ENCODE measurements at places on chromosomes 13 and 19. TPM values are rescaled to one million over a fixed set of nuclear protein-coding genes. Genes with fewer than 3 reads are reported as not detected.

The CLEC4G gene
- 3.2 TPM for total RNA-seq

DNA sequence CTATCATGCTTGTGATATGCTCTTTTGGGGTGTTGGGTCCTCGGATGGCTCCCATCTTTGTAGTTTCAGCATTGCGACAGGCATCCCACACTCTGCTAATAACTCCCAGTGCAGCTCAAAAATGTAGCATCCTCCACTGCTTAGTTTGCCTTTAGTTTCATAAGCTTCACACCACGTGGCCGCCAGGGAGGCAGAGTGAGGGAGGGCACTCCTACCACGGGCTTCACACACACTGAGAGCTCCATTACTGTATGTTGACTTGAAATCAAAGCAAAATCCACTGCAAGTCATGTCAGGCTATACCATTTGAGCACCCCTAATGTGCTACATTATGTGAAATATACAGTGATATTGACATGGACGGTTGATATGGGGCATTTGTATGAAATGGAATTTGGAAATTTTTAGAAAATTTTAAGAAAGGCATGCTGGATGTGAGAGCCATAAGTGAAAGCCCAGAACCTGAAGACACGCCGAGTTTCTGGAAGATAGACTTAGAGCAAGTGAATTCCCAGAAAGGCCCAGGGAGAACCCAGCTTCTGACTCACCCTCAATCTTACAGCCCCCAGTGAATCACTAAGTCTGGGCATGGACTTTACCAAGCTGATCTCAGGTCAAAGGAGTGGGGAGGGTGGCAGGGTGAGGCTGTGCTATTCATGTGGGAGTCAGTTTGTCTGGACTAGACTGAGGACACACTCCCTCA lies 94.1 kb downstream of the HSPH1 start:
- H3K4me3 ChIP-seq = no peak overlapping the region
- no peak overlapping the region for H3K27ac ChIP-seq
- no peaks in the 10 kb centered on the region for H3K27me3 ChIP-seq
- H3K4me1 ChIP-seq = peaks cover 12% of the 10 kb centered on the region
- DNase-seq = no peak
- no peaks in the 10 kb centered on the region for H3K36me3 ChIP-seq

DNA sequence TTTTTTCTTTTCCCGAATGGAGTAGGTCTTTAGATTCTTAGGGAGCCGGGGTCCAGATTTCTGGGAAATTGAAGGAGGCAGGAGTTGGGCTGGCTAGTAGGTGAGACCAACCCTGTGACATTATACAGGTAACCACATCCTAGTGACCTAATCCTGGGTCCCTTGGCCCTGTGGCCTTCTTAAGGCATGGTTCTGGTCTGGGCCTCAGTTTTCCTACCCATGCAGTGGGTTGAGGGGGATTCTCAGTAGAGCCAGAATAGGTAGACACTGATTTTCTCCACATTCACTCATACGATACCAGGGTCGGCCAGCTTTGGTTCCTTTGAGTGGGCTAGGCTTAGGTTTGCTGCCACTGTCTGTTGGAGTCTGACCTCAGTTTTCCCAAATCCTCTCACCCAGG lies 7.2 kb downstream of the PPFIA3 start:
- H3K4me1 ChIP-seq = peaks cover 45% of the 10 kb centered on the region
- no peak overlapping the region for H3K4me3 ChIP-seq
- no peak overlapping the region for H3K27ac ChIP-seq
- no peaks in the 10 kb centered on the region for H3K27me3 ChIP-seq

- H3K36me3 ChIP-seq = no peaks in the 10 kb centered on the region
- H3K4me3 ChIP-seq = peak overlapping the region; percentile 86
- peaks cover 9% of the 10 kb centered on the region for H3K4me1 ChIP-seq
- DNase-seq = no peak
- H3K27me3 ChIP-seq = no peaks in the 10 kb centered on the region
These were observed 665 bp downstream of the TUBGCP3 start for GRCh38 chr13:112587212-112587763.

- DNase-seq = no peak
- no peaks in the 10 kb centered on the region for H3K4me1 ChIP-seq
- no peaks in the 10 kb centered on the region for H3K36me3 ChIP-seq
These were observed 450.4 kb downstream of the FGF9 start for GRCh38 chr13:22121146-22121739.

DNA sequence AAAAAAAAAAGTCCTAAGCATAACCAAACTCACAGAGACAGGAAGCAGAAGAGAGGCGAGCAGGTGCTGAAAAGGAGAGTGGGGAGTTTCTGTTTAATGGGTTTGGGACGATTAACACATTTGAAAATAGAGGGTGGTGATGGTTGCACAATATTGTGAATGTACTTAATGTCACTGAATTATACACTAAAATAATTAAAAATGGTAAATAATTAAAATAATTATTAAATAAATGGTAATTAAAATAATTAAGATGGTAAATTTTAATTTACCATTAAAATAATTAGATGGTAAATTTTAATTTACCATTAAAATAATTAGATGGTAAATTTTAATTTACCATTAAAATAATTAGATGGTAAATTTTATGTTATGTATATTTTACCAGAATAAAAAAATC lies 74.8 kb upstream of the XPO4 start:
- H3K4me3 ChIP-seq = no peak overlapping the region
- H3K27ac ChIP-seq = no peak overlapping the region
- DNase-seq = no peak

The DHDH gene
- not detected for total RNA-seq

All from esophagus squamous epithelium (tissue), 5 donors.